ENCODE measurements at places on chromosomes 7 and 10.

GRCh38 chr10:97849103-97849686 is 448 bp upstream of the GOLGA7B start:
- DNase-seq: no peak

DNA sequence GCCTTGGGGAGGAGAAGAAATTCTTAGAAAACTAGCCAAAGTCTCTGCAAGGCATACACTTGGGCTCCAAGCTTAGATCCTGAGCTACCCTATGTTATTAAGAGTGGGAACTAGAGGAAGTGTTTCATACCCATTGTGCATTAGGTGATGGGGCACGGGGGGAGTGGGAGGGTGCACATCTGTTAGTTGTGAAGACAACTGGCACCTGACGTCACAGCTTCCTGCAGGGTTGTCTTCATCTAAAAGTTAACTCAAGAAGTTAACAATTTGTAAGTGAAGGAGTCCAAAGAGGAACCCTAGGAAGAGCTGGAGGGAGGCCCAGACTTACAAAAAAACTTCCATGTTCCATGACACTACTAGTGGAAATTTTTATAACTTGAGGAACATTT is 158.1 kb downstream of the ADRA2A start:
- DNase-seq: no peak

- no peak for DNase-seq
Observed at GRCh38 chr10:31124852-31125251, 93.2 kb upstream of the ZNF438 start.

GRCh38 chr7:105224884-105225651 is 163.7 kb downstream of the SRPK2 start:
- DNase-seq: no peak

DNA sequence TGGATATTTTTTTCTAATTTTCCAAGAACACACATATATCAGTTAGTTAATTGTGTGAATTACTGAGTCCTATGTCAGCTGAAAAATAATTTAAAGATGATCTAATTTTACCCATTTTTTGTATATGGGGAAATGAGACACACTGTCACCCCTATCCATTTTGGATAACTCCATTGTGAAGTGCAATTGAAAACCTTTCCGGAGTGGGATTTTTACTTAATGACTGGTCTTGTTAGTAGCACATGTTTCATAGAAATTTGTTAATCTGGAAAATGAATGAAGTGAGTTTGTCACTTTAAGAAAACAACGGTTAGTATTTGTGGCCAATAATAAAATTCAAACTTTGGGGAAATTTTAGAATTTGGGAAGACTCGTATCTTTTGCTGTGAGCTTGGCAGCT is 2.0 kb downstream of the GARS1 start:
- no peak for DNase-seq

DNA sequence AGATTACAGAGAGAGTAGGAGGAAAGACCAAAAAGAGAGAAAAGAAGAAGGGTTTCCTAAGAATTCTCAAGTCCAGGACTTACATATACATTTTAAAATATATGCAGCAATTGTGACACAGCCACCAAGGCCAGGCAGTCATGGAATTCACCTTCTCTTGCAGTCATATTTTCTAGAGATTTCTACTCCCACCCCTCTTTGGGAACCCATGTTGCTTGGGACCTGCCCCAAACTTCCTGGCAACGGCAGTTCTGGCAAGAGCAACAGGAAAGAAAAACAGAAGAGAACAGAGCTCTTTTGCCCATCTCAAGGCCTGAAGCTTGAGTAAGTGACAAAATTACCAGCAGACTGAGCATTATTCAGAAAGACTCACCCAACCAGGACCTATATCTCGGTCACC is 128.3 kb upstream of the ASAH2 start:
- DNase-seq: no peak

GRCh38 chr10:92970301-92971070 is 90.1 kb upstream of the CYP26C1 start:
- no peak for DNase-seq

- DNase-seq: no peak
Observed at GRCh38 chr7:90597563-90598253, 1.6 kb downstream of the CDK14 start.

- DNase-seq: no peak
Observed at GRCh38 chr10:45509491-45509890, 135.5 kb downstream of the ALOX5 start.

GRCh38 chr10:128042131-128042610 is 84.1 kb downstream of the MKI67 start:
- no peak for DNase-seq

DNA sequence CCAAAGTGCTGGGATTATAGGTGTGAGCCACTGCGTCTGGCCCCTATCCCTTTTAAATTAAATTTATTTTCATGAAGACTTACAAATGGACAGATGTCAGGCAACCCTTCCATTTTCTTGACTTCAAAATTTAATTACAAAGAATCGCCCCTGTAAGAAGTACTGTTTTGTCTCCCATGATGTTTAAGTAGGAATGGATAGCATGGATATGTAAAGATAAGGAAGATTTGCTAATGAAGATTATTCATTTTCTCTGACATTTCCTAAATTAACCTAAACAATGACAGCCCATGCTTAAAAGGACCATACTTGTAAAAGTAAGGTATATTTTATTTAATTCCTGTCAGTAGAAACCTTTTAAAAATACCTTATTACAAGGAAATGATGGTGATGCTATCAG is 552.9 kb downstream of the GFRA1 start:
- no peak for DNase-seq

GRCh38 chr10:93850031-93851015 is 43.5 kb upstream of the SLC35G1 start:
- no peak for DNase-seq

Data from T-helper 2 cell treated with Interferon-gamma antibody and Interleukin-4, amounts not matched to agents 5 μg/mL and 100 μg/mL, for 36 hours (primary cell).